ENCODE measurements at places on chromosomes 11 and 22.

GRCh38 chr11:131658952-131659351 lies 288.5 kb downstream of the NTM start:
- no peak for DNase-seq

- DNase-seq, result no peak
Measured at GRCh38 chr11:133659538-133660201, 127.4 kb upstream of the OPCML start.

- DNase-seq, result no peak
Measured at GRCh38 chr11:45446434-45446833, 160.3 kb upstream of the SYT13 start.

DNA sequence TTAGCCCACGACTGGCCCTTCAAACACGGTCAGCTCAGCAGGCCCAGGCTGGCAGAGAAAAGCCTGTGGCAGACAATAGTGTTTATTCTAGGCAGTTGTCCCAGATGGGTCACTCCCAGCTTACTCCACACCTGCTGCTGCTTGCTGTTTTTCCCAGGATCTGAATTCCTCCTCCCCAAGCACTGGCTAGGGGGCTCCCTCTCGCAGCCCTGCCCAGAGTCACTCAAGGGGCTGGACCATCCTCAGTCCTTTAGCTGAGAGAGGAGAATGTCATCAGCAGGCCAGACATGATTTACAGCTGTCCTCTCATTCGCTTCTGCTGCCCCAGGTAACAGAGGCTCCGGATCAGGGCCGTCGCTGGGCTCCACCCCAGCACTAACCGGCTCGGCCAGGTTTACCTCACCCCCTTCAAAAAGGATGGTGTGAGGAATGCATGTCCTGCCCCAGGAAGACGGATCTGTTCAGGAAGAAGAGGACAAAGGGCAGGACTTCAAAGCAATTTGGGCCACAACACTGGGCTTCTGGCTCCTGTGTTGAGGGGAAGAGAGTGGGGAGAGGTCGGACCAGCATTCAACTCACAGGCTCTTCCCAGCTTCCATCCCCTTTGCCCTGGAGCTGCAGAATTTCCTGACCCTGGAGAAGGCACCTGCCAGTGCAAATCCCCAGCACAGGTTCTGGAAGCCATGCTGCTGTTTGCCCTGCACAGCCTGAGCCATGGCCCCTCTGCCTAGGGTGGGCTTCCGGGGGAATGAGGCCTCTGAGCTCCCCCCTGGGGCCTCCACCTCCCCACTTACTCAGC lies 59.7 kb upstream of the BARX2 start:
- DNase-seq, result no peak

GRCh38 chr11:92269021-92269420 lies 44.4 kb downstream of the FAT3 start:
- DNase-seq, result no peak

GRCh38 chr22:49004484-49005399 lies 822.9 kb downstream of the BRD1 start:
- no peak for DNase-seq
